ENCODE measurements at places on chromosomes 16 and 17.

DNA sequence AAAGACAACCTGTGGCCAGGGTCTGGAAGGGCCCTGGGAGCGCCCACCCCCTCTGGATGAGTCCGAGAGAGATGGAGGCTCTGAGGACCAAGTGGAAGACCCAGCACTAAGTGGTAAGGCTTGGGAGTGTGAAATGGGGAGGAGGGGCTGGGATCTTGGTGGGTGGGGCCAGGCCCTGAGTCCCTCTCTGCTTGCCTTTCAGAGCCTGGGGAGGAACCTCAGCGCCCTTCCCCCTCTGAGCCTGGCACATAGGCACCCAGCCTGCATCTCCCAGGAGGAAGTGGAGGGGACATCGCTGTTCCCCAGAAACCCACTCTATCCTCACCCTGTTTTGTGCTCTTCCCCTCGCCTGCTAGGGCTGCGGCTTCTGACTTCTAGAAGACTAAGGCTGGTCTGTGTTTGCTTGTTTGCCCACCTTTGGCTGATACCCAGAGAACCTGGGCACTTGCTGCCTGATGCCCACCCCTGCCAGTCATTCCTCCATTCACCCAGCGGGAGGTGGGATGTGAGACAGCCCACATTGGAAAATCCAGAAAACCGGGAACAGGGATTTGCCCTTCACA lies 1.2 kb upstream of the STARD3 start:
- no peak for DNase-seq

DNA sequence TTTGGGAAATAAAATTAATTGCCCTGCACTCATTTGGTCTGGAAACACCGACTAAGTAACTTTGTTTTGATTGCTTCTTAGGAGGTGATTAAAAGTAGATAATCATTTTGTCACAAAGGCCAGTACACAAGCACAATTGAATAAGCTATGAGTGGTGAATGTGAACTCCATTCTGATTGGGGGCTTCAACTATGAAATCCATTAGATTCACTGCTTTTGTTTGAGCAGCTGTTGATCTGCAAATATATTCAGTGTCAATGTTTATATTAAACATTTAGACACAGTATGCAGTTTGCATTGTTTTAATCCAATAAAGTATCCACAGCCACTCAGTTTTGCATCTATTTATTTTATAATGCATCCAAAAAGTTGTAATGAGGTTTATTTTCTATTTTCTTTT lies 817.5 kb downstream of the CDH11 start:
- DNase-seq: no peak

DNA sequence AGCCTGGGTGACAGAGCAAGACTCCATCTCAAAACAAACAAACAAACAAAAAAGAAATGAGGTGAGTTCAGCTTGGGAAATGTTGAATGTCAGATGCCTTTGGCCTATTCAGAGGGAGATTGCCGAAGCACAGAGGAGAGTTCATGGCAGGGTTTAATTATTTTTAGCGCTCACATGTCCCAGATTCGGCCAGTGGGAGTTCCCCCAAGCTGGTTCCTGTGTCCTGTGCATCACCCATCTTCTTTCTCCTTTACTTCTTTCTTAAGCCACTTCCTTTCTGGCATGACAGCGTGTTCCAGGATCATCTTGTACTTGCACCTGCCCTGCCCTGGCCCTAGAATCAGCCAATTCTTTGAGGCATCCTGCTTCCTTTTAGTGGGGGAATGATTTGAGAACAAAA lies 9.2 kb downstream of the MPV17L start:
- no peak for DNase-seq

GRCh38 chr16:4609200-4610010 lies 5.3 kb downstream of the UBALD1 start:
- DNase-seq: no peak

DNA sequence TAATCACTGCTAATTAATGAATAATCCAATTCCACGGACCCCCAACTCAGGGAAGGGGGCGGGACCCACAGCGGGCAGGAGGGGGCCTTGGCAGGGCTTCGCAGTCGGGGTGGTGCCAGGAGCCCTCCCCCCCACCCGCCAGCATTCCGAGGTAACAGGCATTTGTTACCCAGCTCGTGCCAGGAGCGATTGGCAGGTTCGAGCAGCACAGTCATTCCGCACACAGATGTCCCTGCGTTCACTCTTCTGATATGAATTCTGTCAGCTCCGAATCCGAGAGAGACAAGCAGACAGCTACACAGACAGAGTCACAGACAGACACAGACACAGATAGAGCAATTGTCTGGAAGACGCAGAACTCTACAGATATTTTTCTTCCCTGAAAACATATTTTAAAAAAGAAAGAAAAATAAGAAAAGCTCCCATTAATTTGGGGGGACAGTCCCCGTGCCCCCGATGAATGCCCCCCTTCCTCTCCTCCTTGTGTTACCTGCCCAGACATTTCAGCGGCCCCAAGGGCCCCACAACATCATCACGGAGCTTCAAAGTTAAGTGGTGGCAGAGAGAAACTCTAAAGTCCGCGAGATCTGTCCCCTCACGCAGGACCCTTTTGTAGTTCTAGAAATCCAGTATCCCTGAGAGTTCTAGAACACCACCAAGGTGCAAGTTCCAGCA lies 10.2 kb downstream of the NEUROD2 start:
- no peak for DNase-seq

GRCh38 chr17:6755281-6755680 lies 565 bp upstream of the XAF1 start:
- DNase-seq: no peak

- DNase-seq: no peak
Measured at GRCh38 chr17:46995841-46996571, 17.0 kb upstream of the RPRML start.

- DNase-seq: no peak
Measured at GRCh38 chr16:58120234-58120633, 8.9 kb downstream of the CFAP20 start.

DNA sequence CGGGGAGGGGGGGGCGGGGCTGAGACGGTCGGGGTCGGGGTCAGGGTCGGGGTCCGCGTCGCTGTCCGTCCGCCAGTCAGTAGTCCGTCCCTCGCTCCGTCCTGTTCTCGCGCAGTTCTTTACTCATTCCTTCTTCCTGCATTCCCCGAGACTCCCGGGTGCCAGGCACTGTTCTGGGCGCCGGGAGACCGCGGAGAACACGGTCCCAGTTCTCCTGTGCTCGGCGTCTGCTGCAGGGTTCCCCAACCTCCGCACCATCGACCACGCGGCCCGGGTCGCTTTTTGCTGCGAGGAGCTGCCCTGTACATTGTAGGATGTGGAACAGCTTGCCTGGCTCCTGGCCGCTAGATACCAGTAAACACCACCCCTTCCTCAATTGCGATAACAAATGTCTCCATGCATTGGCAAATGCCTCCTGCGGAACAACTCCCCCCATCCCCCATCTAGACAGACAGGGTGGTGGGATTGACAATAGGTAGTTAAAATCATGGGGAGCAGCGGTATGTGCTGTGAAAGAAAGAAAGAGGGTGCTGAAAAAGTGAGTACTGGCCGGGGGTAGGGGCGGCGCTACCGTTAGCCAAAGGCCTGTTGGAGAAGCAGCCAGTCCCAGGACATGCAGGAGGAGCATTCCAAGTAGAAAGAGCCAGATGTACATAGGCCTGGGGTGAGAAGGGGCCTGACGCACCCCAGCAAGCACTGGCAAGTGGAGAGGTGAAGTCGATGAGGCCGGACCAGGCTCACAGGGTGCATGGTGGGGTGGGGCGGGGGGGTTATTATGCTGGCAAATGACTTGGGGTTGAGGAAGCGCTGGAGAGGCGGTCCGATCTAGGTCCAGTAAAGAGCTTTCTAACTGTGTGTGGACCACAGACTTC lies 631 bp downstream of the TRAF7 start:
- no peak for DNase-seq

DNA sequence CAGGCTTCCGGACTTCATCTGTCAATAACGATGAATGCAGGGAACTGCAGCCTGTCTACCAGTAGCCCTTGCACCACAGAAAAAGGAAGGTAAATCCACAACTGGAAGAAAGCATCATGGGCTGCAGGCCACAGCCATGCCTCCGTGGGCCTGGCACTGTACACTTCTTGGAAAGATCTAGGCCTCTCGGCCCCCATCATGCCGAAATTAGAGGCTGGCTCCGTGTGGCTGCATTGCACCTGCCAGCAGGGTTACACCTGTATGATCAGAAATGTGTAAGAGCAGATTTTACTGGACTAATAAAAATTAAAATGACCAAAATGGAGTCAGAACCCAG lies 52.2 kb downstream of the SDK2 start:
- DNase-seq: no peak

- DNase-seq: no peak
Measured at GRCh38 chr16:55499951-55500529, 8.8 kb upstream of the LPCAT2 start.

GRCh38 chr16:56984639-56985038 lies 4.7 kb upstream of the NLRC5 start:
- DNase-seq: no peak

- DNase-seq: no peak
Measured at GRCh38 chr17:71380535-71380934, 740.3 kb upstream of the SOX9 start.

GRCh38 chr17:70517816-70518215 lies 348.5 kb downstream of the KCNJ2 start:
- DNase-seq: no peak

GRCh38 chr17:45925311-45925710 lies 31.0 kb downstream of the MAPT start:
- no peak for DNase-seq

- DNase-seq: no peak
Measured at GRCh38 chr16:12548270-12548983, 255.3 kb downstream of the CPPED1 start.

- DNase-seq: no peak
Measured at GRCh38 chr16:84082835-84083569, 33.7 kb downstream of the MBTPS1 start.

- no peak for DNase-seq
Measured at GRCh38 chr16:60151987-60152386, 1417.9 kb upstream of the GOT2 start.

DNA sequence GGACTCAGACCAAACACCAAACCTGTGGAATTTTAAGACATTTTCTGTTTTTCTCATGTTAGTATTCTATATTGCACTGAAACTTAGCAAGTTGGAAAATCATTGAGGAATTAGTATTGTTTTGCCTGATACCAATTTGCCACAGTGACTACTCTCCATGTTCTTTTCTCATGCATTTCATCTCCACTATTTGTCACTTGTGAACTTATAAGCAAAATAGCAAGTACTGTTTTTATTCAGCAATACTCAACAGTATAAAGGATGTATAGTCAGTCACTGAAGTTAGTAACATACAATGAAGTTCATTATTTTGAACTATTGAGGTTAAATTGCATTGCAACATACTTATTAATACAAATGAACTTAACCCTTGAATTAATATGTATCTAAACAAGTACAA lies 5.8 kb upstream of the VPS35L start:
- no peak for DNase-seq

DNA sequence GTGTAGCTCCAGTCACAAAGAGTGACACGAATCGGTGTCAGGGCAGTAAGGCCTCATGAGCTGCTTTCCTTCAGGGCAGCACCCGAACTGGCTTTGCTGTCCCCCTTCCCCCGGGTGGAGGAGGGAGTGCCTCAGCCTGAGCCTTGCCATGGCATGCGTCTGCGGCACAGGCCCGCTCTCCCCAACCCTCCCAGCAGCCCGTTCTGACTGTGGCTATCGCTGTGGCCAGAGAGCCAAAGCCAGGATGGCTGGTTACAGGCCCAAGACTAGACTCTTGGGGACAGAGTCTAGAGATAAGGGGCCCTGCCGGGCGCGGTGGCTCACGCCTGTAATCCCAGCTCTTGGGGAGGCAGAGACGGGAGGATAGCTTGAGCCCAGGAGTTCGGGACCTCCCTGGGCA lies 25.9 kb downstream of the CLUH start:
- no peak for DNase-seq

DNA sequence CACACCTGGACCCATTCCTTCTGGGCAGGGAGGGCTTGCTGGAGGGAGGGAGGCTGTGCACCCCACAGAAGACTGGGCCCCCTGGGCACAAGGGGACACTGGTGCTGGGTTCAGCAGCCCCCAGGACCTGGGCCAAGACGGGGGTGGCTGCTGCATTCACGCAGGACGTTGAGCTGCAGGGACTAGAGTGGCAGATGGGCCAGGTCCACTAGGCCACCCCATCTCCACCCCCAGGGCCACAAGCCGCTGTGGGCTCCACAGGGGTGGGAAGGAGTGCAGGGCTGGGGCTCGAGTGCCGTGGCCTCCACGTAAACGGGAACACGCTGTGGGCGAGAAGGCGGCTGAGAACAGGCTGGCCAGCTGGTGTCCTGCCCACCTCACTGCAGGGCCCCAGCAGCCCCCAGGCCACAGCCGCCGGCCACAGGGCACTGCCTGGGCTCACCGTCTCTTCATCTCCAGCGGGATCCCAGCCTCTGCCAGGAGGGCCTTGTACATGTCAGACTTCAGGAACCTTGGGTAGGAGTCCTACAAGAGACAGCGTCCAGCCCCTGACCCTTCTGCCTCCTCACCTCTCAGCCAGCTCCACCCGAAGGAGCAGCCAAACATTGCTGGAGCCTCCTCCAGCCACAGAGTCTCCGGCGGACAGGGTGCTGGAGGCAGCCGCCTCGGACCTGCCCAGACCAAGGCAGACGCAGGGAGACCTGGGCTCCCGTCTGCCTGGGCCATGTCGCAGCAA lies 6.5 kb downstream of the RGS11 start:
- no peak for DNase-seq

DNA sequence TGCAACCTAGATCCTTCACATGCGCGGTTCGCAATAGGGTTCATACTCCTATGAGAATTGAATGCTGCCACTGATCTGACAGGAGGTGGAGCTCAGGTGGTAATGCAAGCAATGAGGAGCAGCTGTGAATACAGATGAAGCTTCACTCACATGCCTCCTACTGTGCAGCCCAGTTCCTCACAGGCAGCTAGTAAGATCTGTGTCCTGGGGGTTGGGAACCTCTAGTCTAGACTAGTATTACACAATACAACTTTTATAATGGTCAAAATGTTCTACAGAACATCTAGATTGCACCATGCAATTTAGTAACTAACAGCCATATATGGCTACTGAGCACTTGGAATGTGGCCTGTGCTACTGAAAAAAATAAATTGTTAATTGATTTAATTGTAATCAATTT lies 26.7 kb downstream of the ABCA5 start:
- DNase-seq: no peak

DNA sequence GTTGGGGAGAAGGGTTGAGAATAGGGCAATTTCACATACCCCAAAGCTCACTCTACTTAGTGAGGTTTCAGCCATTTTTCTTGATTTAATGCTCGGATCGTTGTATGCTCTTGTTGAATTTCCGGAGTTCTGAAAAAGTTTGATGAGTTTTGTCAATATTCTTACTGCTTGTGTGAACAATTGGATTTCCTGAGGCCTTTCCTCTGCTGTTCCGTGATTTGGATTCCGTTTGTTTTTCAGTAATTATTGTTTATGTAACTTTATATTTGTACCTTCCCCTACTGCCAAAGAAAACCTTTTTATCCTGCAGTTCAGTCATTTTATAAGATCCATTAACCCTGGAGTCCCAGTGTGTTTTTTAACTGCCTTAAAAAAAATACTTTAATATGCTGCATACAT lies 62.9 kb downstream of the PHKB start:
- no peak for DNase-seq
